ENCODE measurements at places on chromosomes 3 and 15.

GRCh38 chr3:89057398-89057797, 50.0 kb upstream of the EPHA3 start:
- no peak for DNase-seq

DNA sequence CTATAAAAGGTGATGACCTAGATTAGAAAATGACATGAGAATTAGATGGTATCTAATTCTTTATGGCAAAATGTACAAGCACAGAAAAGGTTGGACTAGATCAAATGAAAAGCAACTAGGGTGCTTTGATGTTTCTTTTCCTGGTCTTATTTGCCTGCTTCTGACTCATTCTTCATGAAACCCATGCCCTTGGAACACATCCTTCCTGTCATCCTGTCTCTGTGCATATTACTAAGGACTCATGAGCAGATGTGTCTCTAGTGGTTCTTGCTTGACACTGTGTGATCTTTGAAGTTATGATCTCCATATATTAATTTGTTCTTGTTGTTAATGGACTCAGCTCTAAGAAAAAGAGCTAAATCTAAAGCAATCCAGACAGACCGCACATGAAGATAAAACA, 314.0 kb downstream of the ERC2 start:
- DNase-seq, result no peak

- no peak for DNase-seq
Observed at GRCh38 chr3:84991422-84991900, 32.7 kb downstream of the CADM2 start.

DNA sequence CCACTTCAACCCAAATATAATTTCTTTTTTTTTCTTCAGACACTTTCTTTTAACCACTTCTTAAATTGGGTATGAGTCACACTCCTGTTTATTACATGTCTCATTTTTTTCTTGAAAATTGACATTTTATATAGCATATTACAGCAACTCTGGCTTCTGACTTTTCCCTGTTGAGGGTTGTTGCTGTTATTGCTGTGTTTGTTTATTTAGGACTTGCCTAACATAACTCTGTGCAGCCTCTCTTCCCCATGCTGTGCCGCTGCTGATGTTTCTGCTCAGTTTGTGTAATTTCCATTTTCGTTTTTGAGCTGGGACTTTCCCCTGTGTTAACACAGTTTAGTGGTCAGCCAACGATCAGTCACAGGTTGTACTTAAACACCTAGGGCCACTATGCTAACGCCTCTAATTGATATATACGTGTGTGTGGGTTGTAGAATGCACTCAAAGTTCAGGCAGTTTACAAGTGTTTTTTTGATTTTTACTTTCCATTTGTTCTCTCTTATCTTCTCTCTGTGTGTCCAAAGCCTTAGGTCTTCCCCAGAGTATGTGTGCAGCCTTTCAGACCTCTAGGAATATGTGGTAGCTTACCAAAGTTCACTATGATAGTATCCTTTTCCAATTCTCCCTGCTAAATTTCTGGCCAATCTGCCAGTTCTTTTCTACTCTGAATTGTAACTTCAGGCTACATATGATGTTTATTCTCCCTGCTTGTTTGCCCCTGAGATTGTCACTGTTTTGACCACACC, 337.2 kb downstream of the ZBTB20 start:
- no peak for DNase-seq

DNA sequence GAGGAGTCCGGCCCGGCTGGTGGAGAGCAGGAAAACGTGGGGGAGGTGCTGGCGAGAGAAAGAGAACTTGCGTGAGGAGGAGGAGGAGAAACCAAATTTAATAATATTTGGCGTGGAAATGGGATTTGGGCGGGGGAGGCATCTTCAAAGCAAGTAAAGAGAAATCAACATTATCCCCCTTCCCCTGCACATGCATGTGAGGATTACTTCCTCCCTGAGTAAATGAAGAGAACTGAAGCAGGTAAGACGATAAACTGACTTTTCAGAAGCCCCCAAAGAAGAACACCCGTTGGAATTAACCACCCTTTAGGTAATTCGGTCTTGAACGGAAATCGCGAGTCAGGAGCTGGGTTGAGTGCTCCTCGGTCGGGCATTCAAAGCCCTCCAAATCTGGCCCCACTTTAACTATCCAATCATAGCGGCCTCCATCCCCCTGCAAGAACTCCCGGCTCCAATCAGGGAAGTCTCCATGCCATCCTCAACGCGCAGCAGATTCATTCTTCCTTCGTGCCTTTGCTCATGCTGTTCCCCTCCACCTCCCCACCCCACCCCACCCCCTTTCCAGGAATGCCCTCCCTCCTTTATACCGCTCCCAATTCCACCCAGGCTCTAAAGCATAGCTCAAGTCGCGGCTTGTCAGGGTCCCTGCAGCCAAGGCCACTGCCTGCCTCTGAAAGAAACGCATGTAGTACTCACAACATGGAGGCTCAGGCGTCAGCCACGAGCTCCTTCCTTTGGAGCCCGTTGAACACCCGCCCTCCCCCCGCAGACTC, 545 bp upstream of the RFX7 start:
- DNase-seq, result peak; percentile 75

- DNase-seq, result no peak
Observed at GRCh38 chr3:80612366-80612765, 844.6 kb upstream of the ROBO1 start.

GRCh38 chr3:14001136-14001535, 121.3 kb upstream of the WNT7A start:
- DNase-seq, result no peak

DNA sequence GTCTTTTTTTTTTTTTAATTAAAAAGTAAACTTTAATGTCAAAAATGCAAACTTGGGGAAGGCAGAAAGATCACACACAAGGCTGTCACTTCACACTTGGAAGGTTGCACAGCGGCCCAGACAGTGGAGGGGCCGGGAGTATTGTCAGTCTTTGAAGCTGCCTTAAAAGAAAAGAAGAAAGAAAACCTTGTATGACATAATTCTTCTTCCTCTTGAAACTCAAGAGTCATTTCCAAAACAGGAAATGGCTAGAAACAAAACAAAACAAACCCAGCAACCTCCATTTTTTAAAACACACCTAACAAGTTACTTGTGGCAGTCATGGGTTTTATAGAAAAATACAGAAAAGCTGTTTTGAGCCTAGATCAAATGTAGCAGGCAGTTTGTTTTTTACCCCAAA, 68.1 kb upstream of the MAGI1 start:
- no peak for DNase-seq
